ENCODE measurements at places on chromosomes 11 and 22. TPM values are rescaled to one million over a fixed set of nuclear protein-coding genes. Genes with fewer than 3 reads are reported as not detected.

Gene SLC17A6
- not detected for total RNA-seq

GRCh38 chr11:36056160-36056751, 112.4 kb downstream of the LDLRAD3 start:
- DNase-seq, result no peak

Gene OR51B5
- total RNA-seq, result not detected

Gene SYT7
- total RNA-seq, result 36.7 TPM

GRCh38 chr11:27451244-27451965, 21.2 kb downstream of the LGR4 start:
- DNase-seq, result no peak

Gene MUC6
- not detected for total RNA-seq

DNA sequence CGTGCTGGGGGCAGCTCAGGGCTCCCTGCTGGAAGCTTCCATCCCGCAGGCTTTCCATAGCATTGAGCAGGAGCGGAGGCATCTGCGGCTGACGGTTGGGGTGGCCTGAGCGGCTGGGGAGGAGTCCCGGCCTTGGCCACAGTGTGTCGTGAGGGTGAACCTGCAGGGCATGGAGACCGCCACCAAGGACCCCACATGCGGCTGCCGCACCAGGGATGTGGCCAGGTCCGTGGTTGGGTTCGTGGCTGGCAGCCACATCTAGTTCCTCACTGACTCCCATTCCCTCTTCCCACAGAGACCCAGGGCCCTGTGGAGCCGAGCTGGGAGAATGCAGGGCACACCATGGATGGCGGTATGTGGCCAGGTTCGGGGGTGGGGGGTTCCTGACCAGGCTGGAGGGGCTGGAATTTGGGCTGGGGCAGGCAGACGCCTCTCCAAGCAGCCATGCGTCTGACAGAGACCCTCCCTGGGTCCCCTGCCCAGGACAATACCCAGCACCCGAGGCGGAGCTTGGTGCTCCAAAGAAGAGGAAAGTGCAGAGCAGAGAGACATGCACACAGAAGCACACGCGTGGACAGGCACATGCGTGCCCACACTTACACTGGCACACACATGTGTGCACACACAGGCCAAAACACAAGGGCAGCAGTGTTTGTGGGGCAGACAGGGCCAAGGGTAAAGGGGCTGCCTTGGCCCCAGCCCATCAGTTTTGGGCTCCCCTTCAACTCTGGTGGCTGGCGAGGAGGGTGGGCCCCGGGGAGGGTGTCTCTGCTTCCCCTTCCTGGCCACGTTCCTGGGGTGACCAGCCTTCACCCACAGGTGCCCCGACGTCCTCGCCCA, 2.7 kb downstream of the MUC5B start:
- DNase-seq, result peak; percentile 19

Gene FGF4
- not detected for total RNA-seq

DNA sequence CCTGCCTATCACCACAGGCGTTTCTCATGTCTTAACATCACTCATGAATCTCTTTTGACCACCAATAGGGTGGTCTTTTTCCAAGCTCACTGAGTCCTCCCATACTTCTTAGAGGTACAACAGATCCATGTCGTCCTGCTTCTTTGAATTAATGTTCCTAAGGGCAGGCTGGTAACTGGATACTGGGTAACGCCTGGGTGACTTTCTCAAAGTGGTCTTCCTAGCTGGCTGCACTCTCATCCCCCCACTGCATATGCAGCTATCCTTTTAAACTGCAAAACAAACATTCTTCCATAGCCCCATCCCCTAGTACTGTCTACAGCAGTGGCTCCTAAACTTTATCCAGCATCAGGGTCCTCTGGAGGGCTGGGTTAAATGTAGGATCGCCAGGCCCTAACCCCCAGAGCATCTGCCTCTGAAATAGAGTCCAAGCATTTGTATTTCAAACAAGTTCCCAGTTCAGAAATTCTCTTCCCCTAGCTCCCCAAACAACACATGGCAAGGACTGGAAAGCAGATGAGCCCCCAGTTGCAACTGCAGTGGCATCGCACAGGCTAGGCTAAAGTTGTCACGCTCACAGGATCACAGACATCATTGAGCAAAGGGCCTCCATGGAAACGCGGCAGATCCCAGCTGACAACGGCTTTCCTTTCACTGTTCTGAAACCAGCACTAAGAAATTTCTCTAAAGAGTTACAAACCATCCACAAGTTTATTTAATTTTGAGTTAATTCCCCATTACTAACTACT, 204.9 kb downstream of the LARGE1 start:
- no peak for DNase-seq

DNA sequence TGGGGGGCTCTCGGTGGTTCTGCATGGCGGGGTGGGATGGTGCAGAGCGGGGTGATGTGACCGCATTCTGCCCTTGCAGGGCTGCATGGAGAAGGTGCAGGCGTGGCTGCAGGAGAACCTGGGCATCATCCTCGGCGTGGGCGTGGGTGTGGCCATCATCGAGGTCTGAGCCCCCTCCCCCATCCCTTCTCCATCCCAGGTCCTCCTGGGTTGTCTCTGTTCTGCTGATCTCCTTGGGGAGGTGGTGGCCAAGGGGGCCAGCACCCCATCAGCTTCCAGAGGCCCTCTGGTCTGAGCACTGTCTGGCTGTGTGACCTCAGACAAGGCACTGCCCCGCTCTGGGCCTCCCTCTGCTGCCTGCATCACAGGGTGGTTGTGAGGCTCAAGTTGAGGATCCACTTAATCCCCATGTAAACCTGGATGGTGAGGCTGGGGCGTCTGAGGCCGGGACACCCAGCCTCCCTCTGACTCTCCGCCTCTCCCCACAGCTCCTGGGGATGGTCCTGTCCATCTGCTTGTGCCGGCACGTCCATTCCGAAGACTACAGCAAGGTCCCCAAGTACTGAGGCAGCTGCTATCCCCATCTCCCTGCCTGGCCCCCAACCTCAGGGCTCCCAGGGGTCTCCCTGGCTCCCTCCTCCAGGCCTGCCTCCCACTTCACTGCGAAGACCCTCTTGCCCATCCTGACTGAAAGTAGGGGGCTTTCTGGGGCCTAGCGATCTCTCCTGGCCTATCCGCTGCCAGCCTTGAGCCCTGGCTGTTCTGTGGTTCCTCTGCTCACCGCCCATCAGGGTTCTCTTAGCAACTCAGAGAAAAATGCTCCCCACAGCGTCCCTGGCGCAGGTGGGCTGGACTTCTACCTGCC, 53.3 kb downstream of the CD82 start:
- no peak for DNase-seq
